Tongue (tissue), 3 donors: ENCODE measurements at places on chromosomes 16 and 17. TPM values are rescaled to one million over a fixed set of nuclear protein-coding genes. Genes with fewer than 3 reads are reported as not detected.

GRCh38 chr17:46141645-46142044, 51.6 kb downstream of the KANSL1 start:
- DNase-seq, result no peak

DNA sequence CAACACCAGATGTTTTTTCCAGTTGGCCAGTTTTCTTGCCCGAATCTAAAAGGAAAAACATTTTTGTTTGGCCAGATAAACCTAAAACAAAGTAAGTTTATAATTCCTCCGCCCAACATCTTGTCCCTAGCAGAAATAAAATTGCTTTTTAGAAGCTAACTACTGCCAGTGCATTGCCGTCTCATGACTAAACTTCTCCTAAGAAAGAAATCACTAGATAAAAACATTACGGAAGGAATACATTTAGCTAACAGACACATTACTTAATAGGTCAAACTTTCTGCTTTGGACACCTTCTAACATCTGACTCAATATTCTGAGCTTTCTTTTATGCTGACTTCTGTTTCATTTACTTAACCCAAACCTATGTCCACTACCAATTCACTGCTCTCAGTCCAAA, 36.2 kb downstream of the FBXL20 start:
- DNase-seq, result no peak

- peak; percentile 86 for DNase-seq
Measured at GRCh38 chr17:75087558-75088453, at the start of gene SLC16A5. SLC16A5 (plus strand) TSS chr17:75087954; CDS start chr17:75093637, 5,683 bp downstream.

DNA sequence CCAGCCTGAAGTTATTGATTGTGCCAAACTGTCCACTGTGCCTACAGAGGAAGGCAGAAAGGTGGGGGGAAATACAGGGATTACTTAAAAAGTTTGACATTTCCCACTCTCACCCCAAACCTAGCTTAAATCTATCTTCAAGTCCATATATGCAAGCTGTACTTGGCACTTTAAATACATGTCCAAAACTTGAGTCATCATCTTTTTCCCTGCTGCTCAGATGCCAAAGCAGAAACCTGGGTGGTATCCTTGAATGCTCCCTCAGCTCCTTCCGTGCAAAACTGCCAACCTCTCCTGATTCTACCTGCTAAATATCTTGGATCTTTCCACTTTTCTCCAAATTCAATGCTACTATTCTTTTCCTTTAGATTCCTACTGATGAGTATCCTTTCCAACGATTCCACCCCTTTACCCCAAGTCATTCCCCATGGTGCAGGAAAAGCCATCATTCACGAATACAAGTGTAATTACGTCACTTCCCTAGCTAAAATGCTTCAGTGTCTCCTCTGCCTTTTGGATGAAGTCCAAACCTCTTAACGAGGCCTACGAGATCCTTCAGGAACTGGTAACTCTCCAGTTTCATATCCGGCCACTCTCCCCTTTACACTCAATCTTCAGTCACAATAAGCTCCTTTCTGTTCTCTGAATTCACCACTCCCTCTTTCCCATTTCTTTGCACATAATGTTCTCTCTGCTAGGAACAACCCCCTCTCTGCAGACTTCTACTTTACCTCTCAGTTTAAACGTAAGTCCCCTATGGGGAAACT, 9.3 kb downstream of the BECN1 start:
- no peak for DNase-seq

DNA sequence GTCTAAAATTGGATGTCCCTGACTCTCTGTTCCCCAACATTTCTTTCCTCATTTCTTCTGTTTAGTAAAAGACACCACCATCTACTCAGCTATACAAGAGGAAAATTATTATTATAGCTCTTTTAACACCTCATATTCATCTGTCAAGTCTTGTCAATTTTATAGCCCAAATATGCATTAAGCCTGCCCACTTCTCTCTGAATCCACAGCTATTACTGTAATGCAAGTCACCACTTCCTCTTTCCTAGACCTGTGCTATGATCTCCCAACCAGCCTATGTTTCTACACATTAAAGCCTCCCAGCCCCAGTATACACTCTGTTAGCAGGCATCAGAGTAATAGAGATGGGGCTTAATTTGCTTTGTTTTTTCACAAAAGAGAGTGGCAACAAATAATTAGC, 252.9 kb downstream of the GRIN2A start:
- DNase-seq, result no peak

DNA sequence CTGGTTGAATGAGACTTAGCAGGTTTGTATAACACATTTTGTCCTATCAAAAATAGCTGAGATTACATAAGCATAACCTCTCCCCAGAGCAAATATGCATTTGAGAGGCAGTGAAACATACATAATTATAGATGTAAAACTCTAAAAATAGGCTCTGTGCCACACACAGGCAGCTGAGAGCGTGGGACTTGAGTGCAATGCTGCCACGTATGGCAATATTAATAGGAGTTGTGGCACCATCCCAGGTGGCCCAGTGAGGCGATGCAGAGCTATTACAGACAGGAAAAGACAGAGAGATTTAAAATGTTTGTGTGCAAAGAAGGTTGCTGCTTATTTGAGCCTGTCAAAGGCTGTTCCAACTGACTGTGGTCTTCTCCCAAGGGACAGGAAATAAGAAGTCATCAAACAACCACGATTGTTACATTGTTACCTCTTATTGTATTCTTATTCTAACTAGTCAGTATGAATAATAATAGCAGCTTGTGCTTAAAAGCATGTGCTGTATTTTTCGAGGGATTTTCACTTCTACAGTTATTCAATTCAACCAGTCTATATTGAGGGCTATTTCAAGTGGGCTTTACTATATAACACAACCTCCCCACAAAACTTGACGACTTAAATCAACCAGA, 116.5 kb downstream of the SALL1 start:
- peak; percentile 44 for DNase-seq

GRCh38 chr17:83096401-83097224, 17.2 kb downstream of the METRNL start:
- DNase-seq, result peak; percentile 81

DNA sequence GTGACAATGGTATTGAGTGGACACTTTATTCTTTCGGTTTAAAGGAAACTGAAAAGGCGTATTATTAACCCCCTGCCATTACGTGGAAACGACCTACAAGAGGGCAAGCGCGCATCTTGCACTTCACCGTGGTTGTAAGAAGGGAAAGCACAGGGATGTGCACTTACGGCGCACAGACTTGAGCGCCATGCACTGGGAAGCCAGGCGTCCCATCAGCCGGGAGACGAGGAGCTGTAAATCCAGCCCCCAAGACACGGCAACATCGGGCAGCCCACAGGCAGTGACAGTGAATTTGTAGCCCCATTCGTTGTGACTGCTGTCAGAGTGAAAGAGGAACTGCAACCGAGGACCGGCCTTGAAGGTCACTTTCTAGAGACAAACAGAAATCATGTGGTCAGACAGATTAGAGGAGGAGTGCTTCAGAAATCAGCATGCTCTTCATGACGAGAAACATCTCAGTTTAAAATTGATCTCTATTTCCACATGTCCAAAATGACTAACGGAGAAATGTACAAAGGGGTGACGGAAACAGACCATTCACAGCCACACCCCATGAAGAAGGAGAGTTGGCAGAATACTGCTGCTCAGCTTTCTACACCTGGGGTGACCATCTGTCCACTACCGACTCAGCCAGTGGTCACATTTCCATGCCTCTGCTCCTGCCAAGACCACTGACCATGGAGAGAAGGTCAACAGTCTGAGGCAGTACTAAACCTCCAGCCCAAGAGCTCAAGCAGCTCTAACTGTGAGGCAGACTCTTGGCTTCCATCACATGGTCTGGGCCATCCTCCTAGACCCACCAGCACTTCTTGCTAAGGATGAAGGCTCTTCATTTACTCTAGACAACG, 68.6 kb downstream of the ZZEF1 start:
- no peak for DNase-seq

DNA sequence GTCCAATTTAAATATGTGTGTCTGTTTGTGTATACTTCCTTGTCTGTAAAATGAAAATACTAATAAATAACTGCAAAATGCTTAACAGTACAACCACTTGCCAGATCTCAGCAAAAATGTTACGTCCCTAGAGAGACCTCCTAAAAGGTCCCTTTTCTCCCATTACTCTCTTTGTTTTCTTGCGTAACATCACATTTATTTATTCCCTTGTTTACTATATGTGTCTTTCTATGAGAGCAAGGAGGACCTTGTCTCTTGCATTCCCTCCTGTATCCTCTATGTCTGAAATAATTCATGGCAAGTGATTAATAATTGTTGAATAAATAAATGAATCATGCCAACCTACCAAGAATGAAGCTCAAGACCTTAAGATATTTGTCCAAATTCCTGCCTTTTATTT, 1.9 kb downstream of the ACSM3 start:
- no peak for DNase-seq

GRCh38 chr16:10145542-10146035, 36.6 kb downstream of the GRIN2A start:
- no peak for DNase-seq

GRCh38 chr16:51453251-51453650, 302.2 kb upstream of the SALL1 start:
- DNase-seq, result no peak

GRCh38 chr17:17762744-17763105, 74.1 kb downstream of the SREBF1 start:
- DNase-seq, result no peak

DNA sequence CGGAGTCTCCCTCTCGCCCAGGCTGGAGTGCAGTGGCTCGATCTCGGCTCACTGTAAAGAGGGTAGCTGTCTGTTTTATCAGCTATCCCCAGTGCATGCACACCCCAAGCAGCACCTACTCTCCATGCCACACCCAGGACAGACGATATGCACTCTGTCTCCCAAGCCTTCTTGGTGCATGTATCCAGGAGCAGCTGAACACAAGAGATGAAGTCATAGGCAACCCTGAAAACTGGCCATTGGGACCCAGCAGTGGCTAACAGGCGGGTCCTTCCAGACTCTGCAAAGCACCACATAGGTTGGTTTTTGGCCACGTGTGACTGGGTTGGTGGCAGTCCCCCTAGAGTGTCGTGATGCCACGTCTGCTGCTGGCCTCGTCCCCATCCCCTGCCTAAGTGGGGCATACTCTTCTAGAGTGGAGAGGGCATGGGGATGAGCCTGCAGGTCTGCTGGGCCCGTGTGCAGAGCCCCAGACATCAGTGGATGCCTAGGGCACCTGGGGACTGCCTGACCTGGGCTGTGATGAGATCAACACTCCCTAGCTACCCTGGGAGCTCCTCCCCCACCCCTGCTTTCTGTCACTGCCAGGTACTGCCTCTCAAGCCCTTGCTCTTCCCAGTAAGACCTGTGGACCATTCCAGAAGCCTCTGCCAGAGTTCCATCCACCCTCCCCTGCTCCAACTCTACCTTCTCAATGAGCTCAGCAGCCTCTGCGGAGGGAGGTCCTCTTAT, 9.3 kb downstream of the PDE6G start:
- DNase-seq, result no peak

DNA sequence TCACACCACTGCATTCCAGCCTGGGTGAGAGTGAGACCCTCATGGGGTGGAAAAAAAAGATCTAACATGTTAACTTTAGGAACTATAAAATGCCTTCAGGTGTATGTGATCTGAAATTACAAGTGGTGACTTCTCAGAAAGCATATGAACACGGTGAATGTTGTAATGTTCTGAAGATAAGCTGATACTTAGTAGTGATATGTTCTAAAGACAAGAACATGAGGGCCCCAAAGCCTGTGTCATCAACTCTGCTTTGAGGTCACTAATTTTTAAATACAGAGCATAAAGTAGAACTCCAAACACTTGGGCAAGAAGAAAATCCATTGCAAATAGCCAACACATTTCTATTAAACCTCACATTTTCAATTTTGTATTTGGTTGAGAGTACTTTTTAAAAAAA, 2.6 kb upstream of the FBF1 start:
- DNase-seq, result no peak

DNA sequence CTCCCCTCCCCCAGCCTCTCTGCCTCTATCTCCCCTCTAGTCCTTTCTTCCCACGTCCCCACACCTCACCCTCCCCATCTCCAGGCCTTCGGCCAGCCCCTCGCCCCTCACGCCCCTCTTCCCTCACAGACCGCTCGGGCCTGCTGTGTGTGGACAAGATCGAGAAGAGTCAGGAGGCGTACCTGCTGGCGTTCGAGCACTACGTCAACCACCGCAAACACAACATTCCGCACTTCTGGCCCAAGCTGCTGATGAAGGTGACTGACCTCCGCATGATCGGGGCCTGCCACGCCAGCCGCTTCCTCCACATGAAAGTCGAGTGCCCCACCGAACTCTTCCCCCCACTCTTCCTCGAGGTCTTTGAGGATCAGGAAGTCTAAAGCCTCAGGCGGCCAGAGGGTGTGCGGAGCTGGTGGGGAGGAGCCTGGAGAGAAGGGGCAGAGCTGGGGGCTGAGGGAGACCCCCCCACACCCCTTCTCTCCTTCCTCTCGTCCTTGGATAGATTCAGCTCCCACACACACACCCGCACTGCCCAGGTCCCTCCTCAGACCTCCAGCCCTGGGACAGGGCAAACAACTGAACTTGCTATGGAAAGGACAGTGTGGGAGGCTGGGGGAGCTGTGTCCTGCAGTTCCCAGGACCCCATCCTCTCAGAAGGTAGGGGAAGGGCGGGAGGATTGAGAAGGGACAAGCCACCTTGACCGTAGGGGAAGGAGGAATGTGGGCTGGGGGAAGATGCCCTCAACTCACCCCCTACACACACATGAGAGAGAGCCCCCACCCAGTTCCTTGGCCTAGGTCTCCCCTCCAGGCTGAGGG, 11.1 kb downstream of the NR1D1 start:
- DNase-seq, result no peak

- DNase-seq, result no peak
Measured at GRCh38 chr16:80341263-80341662, 199.5 kb upstream of the DYNLRB2 start.

GRCh38 chr16:23863511-23864422, 28.0 kb downstream of the PRKCB start:
- no peak for DNase-seq

GRCh38 chr17:17540935-17541639, 44.9 kb upstream of the RASD1 start:
- DNase-seq, result no peak

AATK gene
- total RNA-seq, result 11.1 TPM

ARHGDIG gene
- 1.7 TPM for total RNA-seq

SLC22A31 gene
- 0.21 TPM for total RNA-seq

OMG gene
- total RNA-seq, result 1.5 TPM

PHOSPHO1 gene
- 7.9 TPM for total RNA-seq

WNT3 gene
- 1.4 TPM for total RNA-seq

FAM117A gene
- 7.8 TPM for total RNA-seq

CSH2 gene
- not detected for total RNA-seq

DOC2B gene
- 5.0 TPM for total RNA-seq

TLE7 gene
- total RNA-seq, result not detected

KRT15 gene
- total RNA-seq, result 633 TPM

KDM6B gene
- 8.4 TPM for total RNA-seq

RAB26 gene
- not detected for total RNA-seq
